Cerebellum (tissue), 4 donors: ENCODE measurements at places on chromosomes 4 and X.

DNA sequence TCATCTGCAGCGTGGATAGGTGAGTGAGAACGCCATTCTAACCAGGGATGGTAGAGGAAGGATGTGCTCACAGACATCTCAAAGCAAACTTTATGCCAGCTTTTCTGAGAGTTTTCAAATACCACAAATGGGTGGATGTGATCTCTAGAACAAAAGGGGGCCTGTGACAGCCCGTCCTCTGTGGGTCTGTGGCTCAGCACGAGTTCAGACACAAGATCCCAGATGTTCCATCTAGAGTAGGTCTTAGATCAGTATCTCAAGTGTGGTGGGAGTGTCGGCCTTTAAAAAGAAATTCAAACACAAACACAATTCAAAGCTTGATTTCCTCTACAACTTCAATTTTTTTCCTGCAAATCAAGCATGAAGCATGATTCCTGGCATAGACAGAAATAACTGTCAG lies 22.8 kb downstream of the QDPR start:
- no peak for DNase-seq

GRCh38 chrX:107982356-107982755 lies at the start of gene TEX13B:
TEX13B (minus strand) TSS chrX:107982370; CDS start chrX:107982127, 243 bp downstream.
- no peak for DNase-seq

DNA sequence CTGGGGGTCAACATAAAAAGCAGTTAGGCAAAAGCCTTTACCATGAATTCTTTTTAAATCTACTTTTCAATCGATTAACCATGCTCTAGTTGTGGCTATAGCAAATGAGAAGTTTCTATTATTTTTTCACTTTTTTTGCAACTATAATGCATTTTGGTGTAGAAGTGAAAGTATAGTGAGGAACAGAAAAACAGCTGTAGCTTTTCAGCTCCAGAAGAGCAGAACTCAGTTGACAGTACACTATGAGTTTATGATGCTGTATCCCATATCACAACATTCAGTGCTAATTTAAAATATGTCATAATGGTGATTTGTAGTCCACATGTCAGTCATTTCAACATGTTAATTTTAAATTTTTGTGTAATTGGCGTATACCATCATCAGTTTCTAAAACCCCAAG lies 8.7 kb upstream of the MUC7 start:
- DNase-seq, result no peak

GRCh38 chr4:65943076-65943475 lies 272.8 kb upstream of the EPHA5 start:
- no peak for DNase-seq

DNA sequence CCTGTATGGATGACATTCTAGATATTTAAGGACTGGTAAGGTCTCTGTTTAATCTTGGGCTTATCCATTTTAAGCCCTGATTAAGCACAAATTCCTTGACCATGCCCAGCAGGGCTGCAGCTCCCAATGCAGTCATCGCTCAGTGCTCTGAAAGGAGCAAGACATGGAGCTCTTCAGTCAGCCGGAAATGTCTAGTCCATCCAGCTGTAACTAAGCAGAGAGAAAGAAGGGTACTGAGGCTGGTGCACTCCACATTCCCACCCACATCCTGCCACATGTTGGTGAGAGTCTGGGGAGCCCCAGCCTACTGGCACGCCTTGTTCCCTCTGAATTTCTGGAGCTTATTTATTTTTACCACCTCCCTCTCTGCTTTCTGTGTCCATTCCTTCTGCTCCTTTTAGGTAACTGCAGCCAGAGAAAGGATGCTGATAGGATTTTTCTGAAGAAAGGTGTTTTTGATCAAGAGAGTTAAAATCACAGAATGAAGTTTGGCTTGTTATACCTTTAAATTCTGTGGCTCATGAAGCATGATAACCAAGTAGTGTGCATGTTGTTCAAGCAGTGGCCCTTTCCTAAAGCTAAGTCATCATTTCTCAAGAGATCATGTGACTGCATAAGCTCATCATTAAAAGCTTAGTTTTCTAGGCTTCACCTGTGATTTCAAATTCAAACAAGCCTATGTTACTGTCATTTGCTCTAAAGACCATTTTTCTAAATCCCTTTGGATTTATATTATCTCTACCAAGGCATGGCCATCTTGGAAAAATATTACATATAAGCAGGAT lies 74.0 kb downstream of the GALNT7 start:
- DNase-seq, result no peak

- DNase-seq, result no peak
Observed at GRCh38 chr4:185932491-185932890, 120.5 kb upstream of the SORBS2 start.
